Suppressor macrophage treated with lipopolysaccharide for 4 hours (primary cell): ENCODE measurements at places on chromosomes 4 and X.

DNA sequence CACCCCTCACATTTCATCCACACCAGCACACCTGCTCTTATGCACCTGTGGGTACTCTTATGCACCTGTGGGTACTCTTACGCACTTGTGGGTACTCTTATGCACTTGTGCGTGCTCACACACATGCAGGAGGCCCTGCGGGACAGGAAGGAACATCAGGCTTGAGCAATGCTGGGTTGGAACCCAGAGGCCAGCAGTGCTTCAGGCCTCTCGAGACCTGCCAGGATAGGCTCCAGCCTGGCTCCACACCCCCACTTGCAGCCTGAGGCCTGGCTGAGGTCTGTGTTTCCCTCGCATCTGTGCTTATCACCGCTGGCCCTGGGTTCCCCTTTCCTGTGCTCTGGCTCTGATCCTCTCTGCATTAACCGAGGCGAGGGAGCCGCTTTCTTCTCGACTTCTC, 34.7 kb downstream of the SORCS2 start:
- DNase-seq: no peak

DNA sequence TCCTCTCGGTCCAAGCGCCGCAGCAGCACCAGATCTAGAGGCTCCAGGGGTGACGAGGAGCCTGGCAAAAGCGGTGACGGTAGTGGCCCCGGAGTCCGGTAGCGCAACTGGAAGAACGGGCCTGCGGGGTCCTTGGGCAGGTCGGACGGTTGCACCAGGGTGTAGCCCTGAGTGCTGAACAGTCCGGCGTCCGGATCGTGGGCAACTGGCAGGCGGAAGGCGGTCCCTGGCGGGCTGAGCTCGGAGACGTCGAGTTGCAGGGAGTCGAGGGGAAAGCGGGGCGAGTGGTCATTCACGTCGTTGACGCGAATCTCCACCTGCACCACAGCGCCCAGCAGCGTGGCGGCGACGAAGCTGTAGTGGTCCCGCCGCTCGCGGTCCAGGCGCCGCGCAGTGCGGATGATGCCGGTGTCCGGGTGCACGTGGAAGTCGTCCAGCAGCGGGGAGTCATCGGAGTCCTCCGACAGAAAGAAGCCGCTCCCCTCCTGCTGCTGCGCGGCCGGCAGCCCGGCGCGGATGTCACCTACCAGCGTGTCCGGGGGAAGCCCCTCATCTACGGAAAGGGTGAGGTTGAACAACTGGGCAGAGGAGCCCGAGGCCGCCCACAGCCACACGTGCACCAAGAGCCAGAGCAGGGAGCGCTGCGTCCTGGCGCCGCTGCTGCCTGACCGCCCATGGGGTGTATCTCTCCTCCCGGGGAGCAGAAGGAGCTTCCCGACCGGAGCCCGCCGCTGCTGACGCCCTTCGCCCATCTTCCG, 837 bp downstream of the DCHS2 start:
- DNase-seq: no peak

DNA sequence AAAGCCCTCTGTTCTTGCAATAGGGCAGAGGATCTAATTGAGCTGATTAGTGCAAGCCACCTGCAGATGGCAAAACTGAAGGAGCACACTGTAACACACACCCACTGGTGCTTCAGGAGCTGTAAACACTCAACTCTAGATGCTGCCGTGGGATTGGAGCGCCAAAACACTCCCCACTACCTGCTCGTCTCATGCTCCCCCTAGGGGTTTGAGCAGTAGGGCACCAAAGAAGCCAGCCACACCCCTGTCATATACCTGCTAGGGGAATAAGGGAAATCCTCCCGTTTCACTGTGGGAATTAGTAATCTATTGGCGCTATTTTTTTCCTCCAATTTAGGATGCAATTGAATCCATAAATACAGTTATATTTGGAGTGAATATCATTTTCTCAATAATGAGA, 360.2 kb downstream of the GLUD2 start:
- DNase-seq: no peak

- no peak for DNase-seq
Observed at GRCh38 chr4:59200992-59201391, 1999.1 kb upstream of the ADGRL3 start.

- no peak for DNase-seq
Observed at GRCh38 chr4:17884511-17884910, 73.7 kb downstream of the NCAPG start.

GRCh38 chrX:132807411-132808030, 150.9 kb downstream of the HS6ST2 start:
- no peak for DNase-seq

GRCh38 chr4:38287101-38287851, 327.1 kb downstream of the PTTG2 start:
- DNase-seq: no peak

DNA sequence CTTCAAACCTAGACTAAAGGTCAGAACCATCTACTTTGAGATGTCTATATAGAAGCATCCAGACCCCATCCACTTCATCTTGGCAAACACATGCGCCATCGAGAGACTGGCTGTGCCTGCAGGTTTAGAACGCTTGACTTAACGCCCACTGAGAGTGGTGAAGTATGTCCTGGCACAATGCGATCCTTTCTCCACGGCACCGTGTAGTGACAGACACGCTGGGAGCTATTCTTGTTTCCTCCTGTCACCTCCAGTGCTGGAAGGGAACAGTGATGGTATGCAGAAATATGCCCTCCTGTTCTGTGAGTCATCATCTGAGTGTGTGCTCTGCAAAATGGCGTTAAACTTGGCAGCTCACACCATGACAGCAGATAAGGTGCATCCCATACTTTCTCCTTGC, 330.2 kb downstream of the NLGN4X start:
- DNase-seq: no peak

GRCh38 chrX:106902684-106903083, 457 bp downstream of the RIPPLY1 start:
- no peak for DNase-seq

DNA sequence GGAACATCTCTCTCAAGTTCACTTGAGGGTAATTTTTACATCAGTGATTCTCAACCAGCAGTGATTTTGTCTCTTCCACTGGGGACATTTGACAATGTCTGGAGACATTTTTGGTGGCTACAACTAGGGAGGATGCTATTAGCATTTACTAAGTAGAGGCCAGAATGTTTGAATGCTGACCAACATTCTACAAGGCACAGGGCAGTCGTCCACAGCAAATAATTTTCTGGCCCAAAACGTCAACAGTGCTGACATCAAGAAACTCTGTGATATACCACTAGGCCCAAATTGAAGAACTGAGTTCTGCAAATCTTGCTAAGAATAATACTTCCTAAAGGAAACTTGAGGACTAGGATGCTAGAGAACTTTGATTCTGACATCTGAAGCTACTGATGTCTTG, 7.1 kb downstream of the KLKB1 start:
- no peak for DNase-seq
